GM12878 (cell line): ENCODE measurements at places on chromosomes 11 and 22. TPM values are rescaled to one million over a fixed set of nuclear protein-coding genes. Genes with fewer than 3 reads are reported as not detected.

GRCh38 chr22:20786536-20786979 is 12.6 kb downstream of the SERPIND1 start:
- H3K27ac ChIP-seq = no peak overlapping the region
- H3K36me3 ChIP-seq = peaks cover 16% of the 10 kb centered on the region; the same call in 1 of the 2 replicates
- DNase-seq = no peak
- peaks cover 7% of the 10 kb centered on the region for H3K4me1 ChIP-seq

DNA sequence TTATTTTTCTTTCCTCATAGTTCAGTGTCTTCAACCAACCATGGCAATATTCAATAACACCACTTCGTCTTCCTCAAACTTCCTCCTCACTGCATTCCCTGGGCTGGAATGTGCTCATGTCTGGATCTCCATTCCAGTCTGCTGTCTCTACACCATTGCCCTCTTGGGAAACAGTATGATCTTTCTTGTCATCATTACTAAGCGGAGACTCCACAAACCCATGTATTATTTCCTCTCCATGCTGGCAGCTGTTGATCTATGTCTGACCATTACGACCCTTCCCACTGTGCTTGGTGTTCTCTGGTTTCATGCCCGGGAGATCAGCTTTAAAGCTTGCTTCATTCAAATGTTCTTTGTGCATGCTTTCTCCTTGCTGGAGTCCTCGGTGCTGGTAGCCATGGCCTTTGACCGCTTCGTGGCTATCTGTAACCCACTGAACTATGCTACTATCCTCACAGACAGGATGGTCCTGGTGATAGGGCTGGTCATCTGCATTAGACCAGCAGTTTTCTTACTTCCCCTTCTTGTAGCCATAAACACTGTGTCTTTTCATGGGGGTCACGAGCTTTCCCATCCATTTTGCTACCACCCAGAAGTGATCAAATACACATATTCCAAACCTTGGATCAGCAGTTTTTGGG is at the start of gene OR51T1:
Gene OR51T1, plus strand, starts transcription at position 41 of the 641 bp plus-strand sequence. Its CDS starts 0 bp downstream, at position 41.
- no peak for DNase-seq
- H3K4me3 ChIP-seq = no peak within 1 kb of the TSS
- H3K27me3 ChIP-seq = no peaks in the 10 kb centered on the region
- H3K4me1 ChIP-seq = no peaks in the 10 kb centered on the region

SHISAL1 gene
- not detected in 2 replicates for total RNA-seq

DNA sequence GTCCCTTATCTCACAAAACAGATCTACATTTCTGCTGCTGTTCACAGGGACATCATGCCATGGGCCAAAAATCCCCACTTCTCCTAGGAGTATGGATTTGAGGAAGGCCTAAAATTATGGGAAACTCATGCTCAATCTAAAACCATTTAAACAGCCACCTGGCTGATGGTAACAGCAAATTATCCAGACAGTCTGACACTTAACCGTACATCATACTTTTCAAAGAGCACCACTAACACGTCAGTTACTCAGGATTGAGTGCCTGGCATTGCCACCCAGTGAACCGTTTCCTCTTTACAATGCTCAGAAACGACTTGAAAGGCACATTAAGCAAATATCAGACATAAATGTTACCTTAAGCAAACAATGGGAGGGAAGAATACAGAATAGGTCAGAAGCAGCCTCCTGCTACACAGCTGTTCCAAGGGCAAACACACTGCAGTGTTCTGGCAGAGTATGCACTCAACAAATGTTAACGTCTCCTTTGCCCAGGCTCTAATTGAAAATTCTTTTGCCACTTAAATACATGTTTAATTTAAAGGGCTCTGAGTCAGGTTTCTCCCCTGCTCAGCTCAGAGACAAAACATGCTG is 18.8 kb upstream of the SLC36A4 start:
- H3K36me3 ChIP-seq = no peaks in the 10 kb centered on the region
- H3K27me3 ChIP-seq = no peaks in the 10 kb centered on the region
- no peak overlapping the region for H3K4me3 ChIP-seq
- 0 out of 2 replicates have a peak, but pooled peaks cover 3% of the 10 kb centered on the region for H3K4me1 ChIP-seq
- H3K27ac ChIP-seq = no peak overlapping the region
- DNase-seq = no peak

- no peaks in the 10 kb centered on the region for H3K4me1 ChIP-seq
- no peak overlapping the region for H3K27ac ChIP-seq
- H3K4me3 ChIP-seq = no peak overlapping the region
- H3K36me3 ChIP-seq = peaks cover 2% of the 10 kb centered on the region; the same call in 1 of the 2 replicates
- H3K27me3 ChIP-seq = no peaks in the 10 kb centered on the region
These were observed 58.3 kb upstream of the CYP2D6 start for GRCh38 chr22:42188808-42189447.

DNA sequence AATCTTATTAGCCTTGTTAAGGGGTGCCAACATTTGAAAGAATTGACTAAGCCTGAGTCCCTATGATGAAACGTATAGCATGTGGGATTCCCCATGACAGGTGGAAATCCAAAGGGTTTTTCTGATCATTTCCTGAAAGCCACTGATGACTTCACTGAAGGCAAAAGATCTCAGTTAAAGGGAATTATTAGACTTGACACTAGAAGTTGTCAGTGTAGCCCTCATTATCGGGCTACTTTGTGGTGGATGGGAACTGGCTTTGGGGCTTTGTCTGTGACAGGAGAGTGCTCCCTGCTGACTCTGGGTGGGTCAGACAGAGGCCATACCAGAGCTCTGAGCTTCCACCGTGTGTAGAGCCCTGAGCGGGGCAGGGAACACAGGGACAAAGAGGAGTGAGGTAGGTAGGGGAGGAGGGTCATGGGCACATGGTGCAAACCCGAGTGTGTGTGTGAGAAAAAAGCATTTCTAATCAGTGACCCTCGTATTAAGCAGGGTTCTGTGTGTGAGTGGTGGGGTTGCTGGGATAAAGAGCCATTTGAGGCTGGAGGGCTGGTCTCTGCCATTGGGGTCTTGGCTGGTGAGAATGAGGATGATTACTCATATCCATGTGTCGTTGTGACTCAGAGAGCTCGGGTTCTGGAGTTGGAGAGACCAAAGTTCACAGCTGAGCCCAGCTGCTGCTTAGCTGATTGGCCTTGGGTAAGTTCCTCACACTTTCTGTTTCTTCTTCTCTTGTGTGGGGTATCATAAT is 101.1 kb downstream of the GRIK4 start:
- H3K4me1 ChIP-seq = peaks cover 32% of the 10 kb centered on the region
- H3K4me3 ChIP-seq = no peak overlapping the region; the same call in 1 of the 2 replicates
- H3K27me3 ChIP-seq = no peaks in the 10 kb centered on the region
- H3K27ac ChIP-seq = peak overlapping the region; percentile 75
- H3K36me3 ChIP-seq = no peaks in the 10 kb centered on the region

GRCh38 chr11:111463276-111463675 is 48.9 kb downstream of the BTG4 start:
- H3K27ac ChIP-seq = no peak overlapping the region
- no peaks in the 10 kb centered on the region; the same call in none of the 2 replicates for H3K27me3 ChIP-seq
- no peaks in the 10 kb centered on the region for H3K4me1 ChIP-seq
- no peak for DNase-seq
- H3K36me3 ChIP-seq = no peaks in the 10 kb centered on the region

GRCh38 chr22:20671409-20672081 is 102.4 kb upstream of the SERPIND1 start:
- no peak overlapping the region for H3K4me3 ChIP-seq
- H3K27me3 ChIP-seq = no peaks in the 10 kb centered on the region
- H3K27ac ChIP-seq = no peak overlapping the region
- DNase-seq = no peak

OR51B6 gene
- not detected in 2 replicates for total RNA-seq

DNA sequence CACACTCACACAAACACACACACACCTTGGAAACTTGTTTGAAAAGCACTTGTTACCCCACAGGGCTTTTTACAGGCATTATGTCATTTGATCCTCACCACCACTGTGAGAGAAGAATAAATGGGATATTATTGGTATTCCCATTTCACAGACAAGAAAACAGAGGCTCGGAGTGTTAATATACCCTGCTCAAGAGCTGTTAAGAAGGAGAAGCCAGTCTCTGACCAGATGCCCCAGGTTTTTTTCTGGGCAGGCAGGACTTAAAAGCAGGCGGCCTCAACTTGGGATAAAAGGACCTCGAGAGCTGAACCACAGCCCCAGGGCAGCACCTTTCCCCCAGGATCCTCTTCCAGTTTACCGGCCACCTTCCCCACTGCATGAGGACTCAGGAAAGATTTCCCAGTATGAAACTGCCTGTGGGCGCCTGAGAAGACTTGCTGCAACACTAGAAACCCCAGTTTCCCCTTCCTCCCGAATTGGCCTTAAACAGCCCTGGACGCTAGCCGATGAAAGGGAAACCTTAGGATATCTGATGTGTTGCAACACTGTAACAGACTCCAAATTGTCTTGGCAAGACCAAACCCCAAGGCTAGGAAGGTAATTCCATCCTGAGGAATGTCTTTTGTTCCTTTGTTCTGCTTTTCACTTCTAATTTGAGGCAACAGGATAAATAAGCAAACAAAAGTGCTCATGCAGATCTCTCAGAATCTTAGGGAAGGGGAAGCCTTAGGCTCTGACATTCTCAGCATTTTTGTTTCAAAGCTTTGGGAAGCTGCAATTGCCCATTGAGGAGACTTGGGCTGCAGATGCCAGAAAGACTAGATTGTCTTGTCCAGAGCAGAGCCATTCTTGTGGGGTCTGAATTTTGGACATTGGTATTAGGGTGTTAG is 173.5 kb downstream of the TRIM29 start:
- H3K4me1 ChIP-seq = no peaks in the 10 kb centered on the region
- no peak overlapping the region for H3K4me3 ChIP-seq
- H3K27ac ChIP-seq = no peak overlapping the region
- H3K36me3 ChIP-seq = no peaks in the 10 kb centered on the region
- H3K27me3 ChIP-seq = peaks cover 4% of the 10 kb centered on the region

ARHGEF17 gene
- 3.6 and 5.2 TPM in 2 replicates for total RNA-seq

OR51B4 gene
- 0.23 TPM in 1 of 2 replicates, not detected in the other for total RNA-seq

TRIM49 gene
- total RNA-seq = not detected in 2 replicates

GRCh38 chr22:41862530-41863266 is 29.8 kb downstream of the SREBF2 start:
- H3K4me3 ChIP-seq = peak overlapping the region; percentile 47; the same call in 1 of the 2 replicates
- peaks cover 8% of the 10 kb centered on the region for H3K36me3 ChIP-seq
- H3K4me1 ChIP-seq = peaks cover 55% of the 10 kb centered on the region
- DNase-seq = peak; percentile 89
- no peaks in the 10 kb centered on the region for H3K27me3 ChIP-seq
- H3K27ac ChIP-seq = peak overlapping the region; percentile 97

GRCh38 chr11:61298663-61299244 is 3.6 kb upstream of the VWCE start:
- no peak overlapping the region for H3K4me3 ChIP-seq
- H3K4me1 ChIP-seq = peaks cover 28% of the 10 kb centered on the region
- DNase-seq = no peak
- H3K27me3 ChIP-seq = no peaks in the 10 kb centered on the region
- peak overlapping the region; percentile 58; the same call in 1 of the 2 replicates for H3K27ac ChIP-seq

- no peak overlapping the region for H3K4me3 ChIP-seq
- no peak overlapping the region for H3K27ac ChIP-seq
- peaks cover 2% of the 10 kb centered on the region for H3K36me3 ChIP-seq
- DNase-seq = no peak
- H3K27me3 ChIP-seq = no peaks in the 10 kb centered on the region
These were observed 23.9 kb upstream of the CYP2D6 start for GRCh38 chr22:42154293-42155052.

GRCh38 chr11:65663639-65664200 is 1.0 kb upstream of the RELA start:
- no peaks in the 10 kb centered on the region for H3K27me3 ChIP-seq
- H3K36me3 ChIP-seq = peaks cover 7% of the 10 kb centered on the region; the same call in 1 of the 2 replicates
- H3K4me3 ChIP-seq = peak overlapping the region; percentile 91
- H3K27ac ChIP-seq = peak overlapping the region; percentile 98

DNA sequence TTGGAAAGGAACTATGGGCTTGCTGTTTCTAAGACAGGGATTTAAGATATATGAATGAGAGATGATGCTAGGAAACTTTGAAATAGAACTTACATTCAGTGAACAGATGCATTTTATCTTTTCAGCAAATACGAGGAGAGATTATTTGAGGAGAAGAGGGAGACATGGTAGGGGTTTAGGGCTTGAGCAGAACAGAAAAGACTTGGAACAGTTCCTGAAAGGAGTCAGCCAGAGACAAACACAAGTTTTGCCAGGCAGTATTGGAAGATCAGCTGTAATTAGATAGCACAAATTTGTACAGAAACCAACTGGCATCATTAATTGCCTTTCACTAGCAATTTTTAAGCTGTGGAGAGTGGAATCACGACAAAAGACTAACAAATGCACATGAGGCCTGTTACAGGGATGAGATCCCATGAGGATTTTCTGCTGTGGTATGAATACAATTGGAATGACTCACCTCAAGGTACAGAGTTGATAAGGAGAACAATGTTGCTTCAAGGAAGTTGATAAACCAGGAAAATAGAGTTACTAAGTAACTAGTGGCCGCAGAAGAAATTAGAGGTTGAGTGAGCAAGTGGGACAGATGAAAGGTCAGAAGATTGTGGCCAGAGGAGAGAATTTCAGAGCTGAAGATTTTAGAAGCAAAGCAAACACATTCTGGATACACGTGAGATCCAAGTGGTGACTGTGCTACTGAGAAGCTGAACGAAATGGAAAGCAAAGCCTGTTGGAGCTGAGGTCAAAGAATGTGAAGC is 67.9 kb downstream of the CYB5R2 start:
- H3K4me1 ChIP-seq = no peaks in the 10 kb centered on the region
- H3K27ac ChIP-seq = no peak overlapping the region
- no peak for DNase-seq

DNA sequence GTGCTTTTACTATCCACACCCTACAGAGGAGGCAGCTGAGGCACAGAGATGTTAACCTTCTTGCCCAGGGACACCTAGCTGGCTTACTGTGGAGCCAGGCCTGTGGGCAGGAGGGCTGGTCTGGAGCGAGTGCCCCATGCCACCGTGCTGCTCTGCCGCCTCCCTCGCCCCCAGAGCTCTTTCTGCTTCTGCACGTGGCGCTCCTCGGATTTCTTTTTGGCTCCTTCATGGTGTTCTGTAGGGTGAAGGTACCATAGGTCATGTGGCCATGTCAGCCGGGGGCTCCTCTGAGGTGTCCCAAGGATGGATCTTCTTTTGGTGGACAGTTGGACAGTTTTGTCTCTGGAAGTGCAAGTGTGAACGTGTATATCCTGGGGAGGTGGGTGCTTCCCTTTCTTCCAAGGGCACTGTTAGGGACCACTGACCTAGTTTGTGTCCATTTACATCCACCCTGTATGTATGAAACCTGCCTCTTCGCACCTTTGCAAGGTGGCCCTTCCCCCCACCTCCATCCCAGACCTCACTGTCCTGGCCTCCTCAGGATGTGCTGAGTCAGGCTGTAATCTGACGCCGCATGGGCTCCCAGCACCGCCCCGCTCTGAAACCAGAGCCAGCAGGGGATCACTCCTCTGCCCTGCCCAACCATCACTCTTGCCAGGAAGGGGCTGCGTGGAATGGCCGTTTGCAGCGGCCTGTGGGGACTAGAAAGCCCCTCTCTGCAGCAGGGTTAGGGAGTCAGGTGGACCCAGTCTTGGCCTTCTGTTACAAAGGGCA is 31.7 kb downstream of the POLR3H start:
- H3K27me3 ChIP-seq = no peaks in the 10 kb centered on the region
- H3K4me3 ChIP-seq = no peak overlapping the region
- peaks cover 71% of the 10 kb centered on the region for H3K36me3 ChIP-seq
- DNase-seq = no peak

PICK1 gene
- total RNA-seq = 11.6 and 15.9 TPM in 2 replicates

GRCh38 chr11:6992457-6993417 is 27.4 kb downstream of the ZNF214 start:
- no peaks in the 10 kb centered on the region for H3K4me1 ChIP-seq
- no peak overlapping the region for H3K4me3 ChIP-seq
- no peak overlapping the region for H3K27ac ChIP-seq
- H3K27me3 ChIP-seq = no peaks in the 10 kb centered on the region

- no peaks in the 10 kb centered on the region for H3K36me3 ChIP-seq
- H3K4me3 ChIP-seq = no peak overlapping the region
- DNase-seq = no peak
- H3K27me3 ChIP-seq = no peaks in the 10 kb centered on the region
These were observed 299.7 kb downstream of the TTC28 start for GRCh38 chr22:28379951-28380350.

- no peaks in the 10 kb centered on the region for H3K4me1 ChIP-seq
- no peak overlapping the region for H3K27ac ChIP-seq
- no peaks in the 10 kb centered on the region for H3K27me3 ChIP-seq
- H3K36me3 ChIP-seq = no peaks in the 10 kb centered on the region
These were observed 112.4 kb downstream of the KIRREL3 start for GRCh38 chr11:126888115-126888712.

PLA2G3 gene
- not detected in 2 replicates for total RNA-seq
